ENCODE measurements at places on chromosomes 1 and 21.

GRCh38 chr1:55466921-55467320, 251.8 kb upstream of the USP24 start:
- DNase-seq = no peak

DNA sequence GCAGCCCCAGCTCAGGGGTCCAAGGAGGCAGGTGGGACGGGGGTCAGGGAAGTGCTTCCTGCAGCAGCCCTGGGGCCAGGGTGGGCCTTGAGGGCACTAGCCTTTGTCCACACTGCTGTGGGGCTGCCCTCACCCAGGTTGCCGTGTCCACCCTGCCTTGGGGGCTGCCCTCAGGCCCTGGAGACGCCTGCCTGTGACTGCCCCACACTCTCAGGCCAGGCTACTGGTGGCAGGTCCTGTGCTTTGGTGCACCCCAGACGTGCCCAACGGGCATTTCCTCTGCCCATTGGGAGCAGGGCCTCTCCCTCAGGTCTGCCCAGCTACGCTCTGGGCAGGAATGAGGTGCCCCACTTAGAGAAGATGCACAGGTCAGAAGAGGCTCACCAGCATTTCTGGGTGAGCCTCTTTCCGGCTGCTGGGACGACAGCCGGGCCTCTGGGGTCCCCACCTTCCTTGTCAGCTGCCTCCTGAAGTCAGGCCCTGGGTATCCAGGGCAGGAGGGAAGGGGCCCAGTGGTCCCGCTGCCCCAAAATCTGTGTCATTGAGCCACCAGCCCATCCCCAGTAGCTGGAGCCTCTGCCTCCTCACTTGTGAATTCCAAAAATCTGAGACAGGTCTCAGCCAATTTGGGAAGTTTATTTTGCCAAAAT, 2.7 kb upstream of the MMEL1 start:
- DNase-seq = no peak

- no peak for DNase-seq
Measured at GRCh38 chr1:78651241-78651640, 1.6 kb downstream of the IFI44 start.

- no peak for DNase-seq
Measured at GRCh38 chr21:31830701-31831100, 42.1 kb upstream of the HUNK start.

DNA sequence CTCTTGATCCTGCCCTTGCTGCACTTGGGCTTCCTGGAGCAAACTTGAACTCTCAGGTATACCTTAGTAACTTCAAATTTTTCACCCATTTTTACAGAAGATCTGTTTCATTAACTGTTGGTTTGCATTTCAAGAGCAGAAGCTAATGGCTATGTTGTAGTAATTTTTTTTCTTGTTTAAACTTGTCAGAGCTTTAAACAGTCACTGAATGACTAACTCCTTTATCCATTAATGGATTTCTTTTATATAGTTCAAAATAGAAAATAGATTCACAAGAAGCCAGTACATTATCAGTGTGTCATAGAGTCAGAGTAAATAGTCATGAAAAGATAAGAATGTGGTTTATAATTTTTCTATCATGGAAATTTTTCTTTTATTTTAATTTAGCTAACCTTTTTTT, 13.6 kb downstream of the SRSF11 start:
- no peak for DNase-seq

DNA sequence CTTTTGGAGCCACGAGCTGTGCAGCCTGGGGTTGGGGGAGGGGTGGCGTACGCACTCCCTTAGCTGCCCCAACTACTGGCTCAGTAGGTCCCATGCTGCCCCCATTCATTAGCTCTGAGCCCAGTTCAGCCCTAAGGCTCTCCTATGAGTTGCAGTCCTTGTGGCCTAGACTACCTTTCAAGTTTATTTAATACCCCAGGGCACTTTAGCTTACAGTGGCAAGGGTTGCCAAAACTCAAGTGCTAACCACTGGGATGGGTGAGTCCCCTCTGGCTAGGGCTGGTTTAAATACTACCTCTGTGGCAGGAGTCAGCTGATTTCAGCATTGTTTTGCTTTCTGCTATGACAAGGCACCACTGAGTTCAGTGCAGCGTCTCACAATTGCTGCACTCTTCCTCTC, 118.2 kb downstream of the ODF2L start:
- no peak for DNase-seq

DNA sequence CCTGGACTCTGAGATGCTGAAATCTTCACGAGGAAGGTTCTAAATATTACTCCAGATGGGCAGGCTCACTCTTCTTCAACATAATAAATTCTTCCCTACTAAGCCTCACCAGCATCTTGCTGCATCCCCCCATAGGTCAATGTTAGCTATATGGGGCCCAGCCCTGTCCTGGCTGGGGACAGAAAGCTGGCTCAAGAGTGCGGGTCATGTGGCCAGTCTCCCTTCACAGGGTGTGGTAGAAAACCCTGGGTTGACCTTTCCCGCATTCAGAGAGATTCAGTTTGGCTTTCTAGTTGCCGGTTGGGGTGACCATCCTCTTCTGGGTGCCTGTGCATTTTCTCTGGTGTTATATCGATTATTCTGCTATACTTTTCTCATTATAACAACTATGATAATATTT, 19.8 kb upstream of the KPRP start:
- no peak for DNase-seq

DNA sequence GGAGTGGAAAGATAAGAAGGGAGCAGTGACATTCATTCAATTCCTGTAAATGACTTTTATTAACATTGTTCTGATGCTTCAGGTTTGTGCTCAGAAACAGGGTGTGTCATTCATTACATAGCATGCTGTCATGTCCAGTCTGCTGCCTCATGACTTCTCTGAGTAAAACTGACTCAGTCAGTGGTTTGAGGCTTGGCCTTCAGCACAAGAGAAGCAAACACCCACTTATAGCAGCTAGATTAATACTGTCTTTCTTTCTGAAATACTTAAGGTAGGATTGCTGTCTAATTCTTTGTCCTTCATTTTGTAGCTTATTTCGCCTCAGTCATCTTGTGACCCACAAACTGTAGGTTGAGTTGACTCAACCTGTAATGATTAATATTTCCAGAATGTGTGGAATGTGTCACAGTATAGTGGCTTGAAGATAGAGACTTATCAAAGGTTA, 32.9 kb downstream of the RASAL2 start:
- no peak for DNase-seq

GRCh38 chr1:173002891-173003838, 47.6 kb downstream of the TNFSF18 start:
- DNase-seq = no peak

- DNase-seq = no peak
Measured at GRCh38 chr1:96515925-96516324, 205.7 kb upstream of the PTBP2 start.

DNA sequence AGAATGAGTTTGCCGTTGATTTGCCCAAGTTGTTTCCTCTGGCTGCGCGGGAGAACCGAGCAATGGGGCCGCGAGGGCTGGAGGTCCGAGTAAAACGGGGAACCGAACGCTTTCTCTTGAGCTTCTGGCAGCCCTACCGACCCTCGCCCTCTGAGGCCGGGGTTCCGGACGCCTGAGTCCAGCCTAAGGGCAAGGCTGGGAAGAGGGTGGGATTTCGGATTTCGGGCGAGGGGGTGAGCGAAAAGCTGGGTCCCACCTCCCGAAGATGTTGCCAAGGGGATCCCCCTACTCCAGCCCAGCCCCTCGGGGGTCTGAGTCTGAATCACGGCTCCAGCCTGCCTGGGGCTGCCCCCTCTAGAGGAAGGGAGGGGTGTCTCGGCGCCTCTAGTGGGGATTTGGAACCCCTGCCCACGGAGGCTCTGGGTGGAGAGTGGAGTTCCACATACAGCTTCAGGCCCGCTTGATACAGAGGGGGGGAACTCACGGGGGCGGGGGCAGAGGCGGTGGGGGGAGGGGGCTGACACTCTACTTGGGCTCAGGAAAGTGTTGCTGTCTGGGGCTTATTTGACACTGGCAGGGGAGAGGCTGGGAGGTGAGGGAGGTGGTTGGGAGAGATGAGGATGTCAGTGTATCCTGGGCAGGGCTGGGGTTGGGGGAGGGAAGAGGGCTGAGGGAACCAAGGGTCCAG, 617 bp downstream of the KIRREL1 start:
- peak; percentile 42 for DNase-seq

DNA sequence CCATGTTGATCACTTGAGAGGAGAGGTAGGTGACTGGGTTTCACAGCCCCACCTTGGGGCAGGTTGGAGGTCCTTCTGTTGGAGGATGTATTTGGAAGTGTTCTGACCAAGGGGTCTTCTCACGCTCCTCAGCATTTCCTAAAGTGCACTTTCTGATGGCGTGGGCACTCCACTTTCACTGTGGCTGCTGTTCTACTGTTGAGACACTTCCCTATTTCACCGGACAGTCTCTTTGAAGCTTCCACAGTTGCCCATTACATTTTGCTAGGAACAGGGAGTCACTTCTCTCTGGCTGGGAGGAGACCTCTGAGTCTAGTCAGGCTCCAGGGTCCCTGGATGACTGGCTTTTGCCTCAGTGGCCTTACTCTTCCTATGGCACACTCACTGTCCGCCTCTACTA, 180.0 kb upstream of the LMO4 start:
- DNase-seq = no peak

DNA sequence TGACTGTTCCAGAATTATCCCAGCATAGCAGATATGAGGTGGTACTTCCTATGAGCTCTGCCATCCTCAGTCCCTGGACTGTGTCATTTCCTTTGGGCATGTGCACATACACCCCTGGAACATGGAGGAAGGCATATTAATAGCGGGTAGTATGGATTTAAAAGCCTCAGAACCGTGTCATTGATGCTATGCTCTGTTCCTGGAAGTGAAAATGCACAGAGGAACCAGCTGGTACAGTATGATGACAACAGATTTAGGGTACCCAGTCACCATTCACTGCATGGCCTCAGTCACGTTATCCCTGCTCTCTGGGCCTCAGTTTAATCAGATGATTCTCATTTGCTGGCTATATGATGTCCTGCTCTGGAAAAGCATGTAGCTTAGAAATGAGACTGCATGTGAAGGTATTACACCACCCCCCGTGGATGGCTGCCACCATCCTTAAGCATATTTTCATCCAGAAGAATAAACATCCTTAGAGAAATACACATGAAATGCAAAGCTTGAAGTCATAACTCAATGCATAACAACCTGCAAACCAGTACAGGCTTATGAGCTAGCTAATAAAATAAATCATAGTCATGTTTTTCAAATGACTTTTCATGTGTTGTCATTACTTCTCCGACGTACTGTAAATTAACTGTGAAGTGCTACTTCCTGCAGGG, 37.8 kb downstream of the SETD4 start:
- DNase-seq = no peak

DNA sequence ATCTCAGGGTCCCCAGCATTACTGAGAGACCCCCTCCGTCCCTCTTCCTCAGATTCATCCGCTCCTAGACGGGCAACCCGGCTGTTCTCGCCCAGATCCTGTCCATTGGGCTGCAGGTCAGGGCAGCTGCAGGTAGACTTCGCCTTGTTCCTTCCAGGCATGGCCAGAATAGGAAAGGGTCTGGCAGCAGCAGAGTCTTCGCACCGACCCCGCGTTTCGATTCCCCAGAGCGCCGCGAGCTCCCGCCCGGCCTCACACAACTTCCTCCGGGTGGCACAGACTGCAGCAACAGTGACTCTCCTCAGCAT, 265 bp downstream of the NRDC start:
- DNase-seq = no peak

DNA sequence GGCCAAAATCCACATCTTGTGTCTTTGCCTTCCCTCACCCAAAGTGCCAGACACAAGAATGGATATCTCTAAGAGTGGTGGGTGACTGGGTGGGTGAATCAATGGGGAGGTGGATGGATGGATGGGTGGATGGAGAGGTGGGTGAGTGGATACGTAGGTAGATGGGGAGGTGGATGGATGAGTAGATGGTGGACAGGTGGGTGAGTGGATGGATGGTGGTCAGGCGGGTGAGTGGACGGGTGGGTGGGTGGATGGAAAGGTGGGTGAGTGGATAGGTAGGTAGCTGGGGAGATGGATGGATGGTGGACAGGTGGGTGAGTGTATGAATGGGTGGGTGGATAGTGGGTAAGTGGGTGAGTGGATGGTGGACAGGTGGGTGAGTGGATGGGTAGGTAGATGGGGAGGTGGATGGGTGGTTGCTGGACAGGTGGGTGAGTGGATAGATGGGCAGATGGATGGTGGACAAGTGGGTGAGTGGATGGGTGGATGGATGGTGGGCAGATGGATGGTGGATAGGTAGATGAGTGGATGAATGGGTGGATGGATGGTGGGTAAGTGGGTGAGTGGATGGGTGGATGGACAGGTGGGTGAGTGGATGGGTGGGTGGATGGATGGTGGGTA, 34.2 kb downstream of the SLC19A1 start:
- DNase-seq = no peak

DNA sequence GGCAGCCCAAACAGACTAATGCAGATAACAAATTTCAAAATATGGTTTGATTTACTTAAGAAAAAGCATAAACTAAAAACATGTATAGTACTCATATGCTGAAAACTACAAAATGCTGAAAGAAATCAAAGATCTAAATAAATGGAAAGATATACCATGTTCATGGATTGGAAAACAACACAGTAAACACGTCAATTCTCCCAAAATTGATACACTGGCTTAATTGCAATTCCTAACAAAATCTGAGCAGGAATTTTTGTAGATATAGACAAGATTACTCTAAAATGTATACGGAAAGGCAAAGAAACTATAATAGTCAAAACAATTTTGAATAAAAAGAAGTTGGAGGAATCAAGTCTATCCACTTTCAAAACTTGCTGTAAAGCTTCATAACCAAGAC, 21.0 kb downstream of the SLC19A1 start:
- no peak for DNase-seq

- DNase-seq = no peak
Measured at GRCh38 chr1:107142140-107142542, 1.3 kb downstream of the NTNG1 start.

- no peak for DNase-seq
Measured at GRCh38 chr21:36120304-36120888, 14.5 kb upstream of the CBR3 start.

DNA sequence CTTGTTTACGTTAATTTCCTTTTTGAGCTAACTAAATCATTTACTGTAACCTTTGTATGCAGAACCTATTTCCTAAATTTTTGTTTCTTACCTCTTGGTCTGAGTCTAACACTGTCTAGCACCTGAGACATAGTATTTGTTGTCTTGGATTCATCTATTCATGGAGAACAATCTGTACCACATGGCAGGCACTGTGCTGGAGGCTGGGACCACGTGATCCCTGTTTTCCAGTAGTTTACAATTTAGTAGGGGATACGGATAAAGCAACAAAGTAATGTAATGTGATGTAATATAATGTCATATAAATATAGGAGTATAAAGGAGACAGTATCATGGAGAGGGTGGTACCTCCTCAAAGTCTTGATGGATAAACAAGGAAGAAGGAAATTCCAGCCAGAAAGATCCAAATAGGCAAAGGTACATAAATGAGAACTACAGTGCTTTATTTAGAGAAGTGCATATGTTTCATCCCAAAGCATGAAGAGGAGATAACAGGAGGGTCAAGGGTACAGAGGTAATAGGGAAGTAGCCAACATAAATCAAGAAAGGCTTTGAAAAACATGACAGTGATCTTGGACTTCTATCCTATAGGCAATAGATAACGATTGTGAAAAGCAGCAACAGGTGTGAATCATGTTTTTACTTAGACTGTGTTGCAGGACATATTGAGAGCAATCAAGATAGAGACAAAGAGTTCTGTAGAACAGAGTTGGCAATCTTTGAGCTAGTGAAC, 25.9 kb upstream of the CLCA4 start:
- DNase-seq = no peak

GRCh38 chr1:41583658-41584547, 99.4 kb upstream of the EDN2 start:
- no peak for DNase-seq

- DNase-seq = no peak
Measured at GRCh38 chr21:15009837-15010363, 54.9 kb downstream of the NRIP1 start.

GRCh38 chr21:28587748-28588147, 404.9 kb downstream of the LTN1 start:
- DNase-seq = no peak

Data from HAP-1 (cell line).